ENCODE measurements at places on chromosomes 13 and 19.

GRCh38 chr13:111644750-111645149, 324.3 kb downstream of the TEX29 start:
- no peak overlapping the region for H3K4me3 ChIP-seq
- no peaks in the 10 kb centered on the region for H3K27me3 ChIP-seq
- no peaks in the 10 kb centered on the region for H3K4me1 ChIP-seq
- no peaks in the 10 kb centered on the region for H3K36me3 ChIP-seq

- H3K36me3 ChIP-seq: no peaks in the 10 kb centered on the region
- peaks cover 56% of the 10 kb centered on the region for H3K4me1 ChIP-seq
- DNase-seq: no peak
- H3K27me3 ChIP-seq: no peaks in the 10 kb centered on the region
- H3K4me3 ChIP-seq: peak overlapping the region; percentile 76
Observed at GRCh38 chr19:42424345-42424707, 2.9 kb downstream of the LIPE start.

DNA sequence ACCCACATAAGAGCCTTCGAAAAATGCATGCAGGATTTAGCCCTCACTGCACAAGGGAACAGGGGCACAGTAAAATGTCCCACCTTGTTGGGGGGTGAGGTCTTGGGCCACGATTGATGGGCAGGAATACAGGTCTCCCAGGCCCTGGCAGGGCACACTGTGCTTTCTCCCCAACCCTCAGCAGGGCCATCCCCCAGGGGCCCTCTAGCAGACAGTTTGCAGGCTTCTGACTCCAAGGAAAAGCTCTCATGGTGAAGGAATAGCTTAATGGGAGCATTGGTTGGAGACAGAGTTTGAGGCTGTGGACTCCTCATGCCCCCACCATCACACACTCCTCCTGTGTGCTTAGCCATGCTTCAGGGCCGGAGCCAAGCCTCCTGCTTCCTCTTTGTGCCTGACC, 484.6 kb downstream of the ZNF536 start:
- no peaks in the 10 kb centered on the region for H3K36me3 ChIP-seq
- H3K4me3 ChIP-seq: no peak overlapping the region
- no peak overlapping the region for H3K27ac ChIP-seq
- no peak for DNase-seq
- no peaks in the 10 kb centered on the region for H3K4me1 ChIP-seq

DNA sequence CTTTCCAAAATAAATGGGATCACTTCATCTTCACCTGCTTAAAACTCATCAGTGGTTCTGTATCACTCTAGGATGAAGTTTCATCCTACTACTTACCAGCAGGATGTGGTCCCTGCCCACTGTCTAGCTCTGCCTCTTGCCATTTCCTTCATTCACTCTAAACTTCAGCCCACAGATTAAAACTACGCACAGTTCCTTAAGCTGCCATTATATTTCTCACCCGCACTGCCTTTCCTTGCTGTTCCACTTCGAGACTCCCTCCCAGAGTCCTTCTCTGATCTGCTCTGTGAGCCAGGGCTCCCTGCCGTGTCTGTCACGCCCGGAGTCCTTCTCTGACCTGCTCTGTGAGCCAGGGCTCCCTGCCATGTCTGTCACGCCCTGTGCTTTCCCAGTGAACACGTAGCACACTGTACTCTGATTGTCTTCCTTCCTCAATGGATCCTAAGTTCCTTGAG, 52.0 kb upstream of the NPAS1 start:
- no peak overlapping the region for H3K4me3 ChIP-seq
- DNase-seq: peak; percentile 77
- H3K27ac ChIP-seq: peak overlapping the region; percentile 91
- H3K4me1 ChIP-seq: peaks cover 74% of the 10 kb centered on the region
- no peaks in the 10 kb centered on the region for H3K36me3 ChIP-seq

Data from heart right ventricle (tissue), 16 donors.